ENCODE measurements at places on chromosomes 1 and 21.

DNA sequence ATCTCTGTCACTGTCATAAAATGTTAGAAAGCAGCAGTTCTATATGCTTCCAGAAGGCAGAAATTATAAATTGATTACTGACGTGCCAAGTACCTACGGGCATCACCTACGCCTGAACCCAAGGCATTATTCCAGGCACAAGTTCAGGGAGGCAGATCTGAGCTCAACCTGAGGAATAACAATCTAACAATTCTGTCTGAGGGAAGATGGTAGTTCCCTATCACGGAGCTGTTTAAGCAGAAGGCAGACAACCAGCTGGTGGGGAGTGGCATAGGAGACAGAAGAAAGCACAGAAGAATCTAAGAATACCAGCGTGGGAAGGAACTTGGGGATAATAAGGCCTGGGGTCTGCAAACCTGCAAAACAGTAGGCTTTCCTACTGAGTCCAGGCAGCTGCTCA lies 40.4 kb downstream of the SLC9A1 start:
- no peak for DNase-seq

GRCh38 chr1:176205332-176205914 lies 1.7 kb downstream of the COP1 start:
- peak; percentile 53 for DNase-seq

DNA sequence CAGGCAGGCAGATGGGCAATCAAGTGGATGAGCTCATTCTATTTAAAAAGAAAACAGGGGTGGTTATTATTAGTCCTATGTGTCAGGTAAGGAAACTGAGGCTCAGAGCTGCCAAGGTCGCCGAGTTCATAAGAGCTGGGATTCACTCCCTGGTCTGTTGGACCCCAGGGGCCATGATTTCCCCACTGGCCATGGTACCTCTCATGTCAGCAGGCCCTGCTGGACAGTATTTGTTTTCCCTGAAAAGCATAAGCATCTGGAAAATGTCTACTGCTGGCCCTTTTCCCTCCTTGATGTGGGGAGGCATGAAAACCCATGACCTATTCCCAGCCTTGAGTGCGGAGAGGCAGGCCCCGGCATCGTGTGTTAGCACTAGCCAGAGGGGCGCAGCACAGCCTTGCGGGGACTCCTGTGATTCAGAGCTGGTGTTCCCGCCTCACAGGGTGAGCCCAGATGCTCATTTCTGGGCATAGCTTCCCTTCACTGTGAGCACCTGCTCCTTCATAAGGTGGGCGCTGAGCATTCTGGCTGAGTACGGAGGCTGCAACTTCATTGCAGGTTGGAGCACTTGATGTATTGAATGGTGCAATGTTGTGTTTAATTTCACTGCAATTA lies 617.5 kb downstream of the PTPRU start:
- DNase-seq = no peak

DNA sequence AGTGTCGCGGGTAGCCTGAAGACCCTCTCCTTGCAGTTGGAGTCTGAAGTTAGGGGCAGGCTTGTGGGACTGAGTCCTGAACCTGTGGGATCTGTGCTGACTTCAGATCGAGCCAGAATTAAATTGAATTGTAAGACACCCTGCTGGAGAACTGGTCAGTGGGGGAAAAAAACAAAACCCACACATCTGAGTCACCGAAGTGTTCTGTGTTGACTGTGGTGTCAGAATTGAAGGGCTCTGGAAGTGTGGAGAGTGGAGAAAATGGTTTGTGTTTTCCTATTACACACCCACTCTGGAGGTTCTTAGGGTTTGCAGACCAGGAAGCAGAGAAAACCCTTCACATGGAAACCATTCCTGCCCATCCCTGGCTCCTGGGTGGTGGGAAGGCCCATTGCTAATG lies 209.5 kb upstream of the GALNT2 start:
- peak; percentile 22 for DNase-seq

DNA sequence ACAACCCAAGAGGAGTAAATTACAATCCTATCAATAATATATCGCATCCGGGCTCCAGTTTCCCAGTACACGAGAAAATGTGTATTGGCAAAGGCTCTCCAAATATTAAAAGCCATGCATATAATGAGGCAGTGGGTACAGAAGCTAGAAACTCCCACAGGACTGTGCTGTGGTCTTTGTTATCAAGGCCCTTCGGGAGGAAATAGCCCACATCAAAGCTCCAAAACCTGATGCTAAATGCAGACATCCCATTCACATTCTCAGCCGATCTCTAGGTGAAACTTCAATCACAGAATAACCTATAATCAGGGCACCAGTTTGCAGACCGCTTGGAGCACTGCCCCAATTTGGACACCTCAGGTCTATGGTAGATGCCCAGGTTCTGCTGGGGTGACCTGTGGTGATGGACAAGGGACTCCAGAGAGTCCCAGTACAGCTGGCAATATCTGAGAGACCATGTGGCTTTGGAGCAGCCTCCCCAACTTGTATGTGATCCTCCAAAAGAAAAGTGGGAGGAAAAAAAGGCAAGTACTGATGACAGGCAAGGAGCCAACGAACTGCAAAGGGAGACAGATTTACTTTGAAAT lies 148.8 kb upstream of the CAMK1G start:
- DNase-seq = no peak

DNA sequence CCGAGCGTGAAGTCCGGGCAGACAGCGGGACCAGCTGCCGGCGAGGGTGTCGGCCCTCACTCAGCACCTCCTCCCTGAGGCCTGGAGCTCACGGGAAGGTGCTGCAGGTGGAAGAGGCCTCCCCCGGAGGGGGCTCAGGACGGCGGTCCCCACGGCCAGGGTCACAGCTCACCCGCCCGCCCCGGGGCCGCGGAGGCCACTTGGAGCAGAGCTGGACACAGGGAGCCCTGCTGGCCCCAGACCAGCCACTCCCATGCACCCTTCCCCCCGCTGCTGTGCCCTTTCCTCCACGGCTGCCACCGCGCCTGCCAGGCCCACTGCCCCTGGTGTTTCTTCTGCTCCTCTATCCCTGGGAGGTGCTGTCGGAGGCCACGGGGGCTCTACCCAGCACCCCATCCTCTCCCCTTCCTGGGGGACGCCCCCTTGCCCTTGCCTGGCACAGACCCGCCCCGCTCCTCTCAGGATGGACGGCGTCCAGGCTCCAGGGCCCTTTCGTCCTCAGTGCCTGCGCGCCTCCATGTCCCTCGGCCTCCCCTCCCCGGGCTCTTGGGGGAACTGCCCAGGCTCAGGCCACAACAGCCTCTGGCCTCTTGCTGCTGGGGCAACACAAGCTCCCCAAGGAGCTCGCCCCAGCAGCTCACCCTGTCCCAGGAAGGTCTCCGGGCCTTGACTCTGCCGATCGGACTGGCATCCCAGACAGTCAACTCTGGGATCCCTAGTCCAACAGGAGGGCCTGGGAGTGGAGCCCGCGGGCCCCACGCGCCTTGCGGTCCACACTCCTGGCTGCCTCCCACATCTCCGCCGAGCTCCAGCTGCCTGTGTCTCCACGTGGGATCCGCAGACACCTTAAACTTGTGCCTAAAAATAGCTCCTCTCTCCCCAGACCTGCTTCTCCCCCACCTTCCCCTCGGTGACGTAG lies 4.1 kb downstream of the TMEM240 start:
- no peak for DNase-seq

GRCh38 chr1:48735796-48736195 lies 40.9 kb downstream of the BEND5 start:
- DNase-seq = no peak

DNA sequence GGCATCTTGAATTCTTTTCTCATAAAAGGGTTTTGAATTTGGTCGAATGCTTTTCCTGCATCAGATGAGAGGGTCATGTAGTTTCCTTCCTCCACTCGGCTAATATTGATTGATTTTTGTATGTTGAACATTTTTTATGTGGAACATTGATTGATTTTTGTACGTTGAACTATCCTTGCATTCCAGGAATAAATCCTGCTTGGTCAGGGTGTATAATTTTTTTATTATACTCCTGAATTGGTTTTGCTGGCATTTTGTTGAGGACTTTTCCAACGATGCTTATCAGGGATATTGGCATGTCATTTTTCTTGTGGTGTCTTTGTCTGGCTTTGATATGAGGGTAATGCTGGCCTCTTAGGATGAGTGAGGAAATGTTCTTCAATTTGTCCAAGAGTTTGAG lies 8.5 kb downstream of the TMEM240 start:
- no peak for DNase-seq

GRCh38 chr1:77857552-77857951 lies 30.9 kb upstream of the NEXN start:
- no peak for DNase-seq

DNA sequence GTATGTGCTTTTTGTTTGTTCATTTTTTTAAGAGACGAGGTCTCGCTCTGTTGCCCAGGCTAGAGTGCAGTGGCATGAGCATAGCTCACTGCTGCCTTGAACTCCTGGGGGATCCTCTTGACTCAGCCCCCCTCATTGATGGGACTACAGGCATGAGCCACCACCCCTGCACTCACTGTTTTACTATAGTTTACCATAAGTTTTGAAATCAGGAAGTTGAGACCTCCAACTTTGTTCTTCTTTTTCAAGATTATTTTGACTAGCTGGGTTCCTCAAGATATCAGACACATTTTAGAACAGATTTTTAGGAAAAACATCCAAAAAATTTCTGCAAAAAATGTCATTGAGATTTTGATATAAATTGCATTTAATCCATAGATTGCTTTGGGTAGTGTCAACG lies 120.4 kb upstream of the FGGY start:
- DNase-seq = peak; percentile 51

- no peak for DNase-seq
These were observed 8.3 kb downstream of the NFIA start for GRCh38 chr1:61090546-61091202.

DNA sequence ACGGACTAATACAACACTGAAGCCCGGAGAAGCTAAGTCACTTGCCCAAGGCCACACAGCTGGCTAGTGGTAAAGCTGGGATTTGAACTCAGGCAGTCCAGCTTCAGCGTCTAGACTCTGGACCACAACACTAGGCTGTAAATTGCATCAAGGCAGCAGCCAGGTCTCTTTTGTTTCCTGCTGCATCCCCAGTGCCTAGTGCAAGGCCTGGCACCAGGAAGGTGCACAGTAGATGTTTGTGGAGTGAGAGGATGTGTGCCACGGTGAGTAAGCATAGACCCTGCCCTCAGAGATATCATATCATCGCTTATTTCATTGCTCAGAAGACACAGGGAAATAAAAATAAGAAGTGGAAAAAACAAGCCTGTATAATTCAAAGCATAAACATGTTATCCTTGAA lies 40.9 kb downstream of the IGSF21 start:
- DNase-seq = no peak

DNA sequence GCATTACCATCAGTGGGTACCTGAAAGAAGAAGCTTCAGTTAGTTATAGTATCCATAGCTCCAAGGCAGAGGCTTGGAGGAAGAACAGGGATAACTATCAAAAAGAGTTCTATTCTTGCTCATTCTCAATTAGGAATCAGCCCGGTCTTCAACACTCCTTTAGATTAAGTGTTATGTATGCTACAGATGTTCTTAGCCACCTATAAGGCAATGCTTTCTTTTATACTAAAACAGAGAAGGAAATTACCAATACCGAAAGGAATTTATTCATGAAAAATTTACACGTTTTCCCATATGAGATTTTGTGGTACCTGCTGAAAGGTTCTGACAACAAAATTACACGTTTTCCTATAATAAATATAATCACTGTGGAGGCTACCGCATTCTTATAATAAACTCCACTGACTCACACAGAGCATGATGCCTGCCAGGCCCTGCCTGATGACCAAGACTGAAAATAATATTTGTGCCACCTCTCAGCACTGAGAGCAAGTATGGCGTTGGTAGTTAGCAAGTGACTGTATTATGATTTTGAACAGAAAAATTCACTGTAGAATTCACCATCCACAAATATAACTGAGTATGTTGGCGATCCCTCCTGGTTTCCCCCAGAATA lies 58.3 kb downstream of the APP start:
- no peak for DNase-seq

- no peak for DNase-seq
These were observed 12.4 kb upstream of the PODN start for GRCh38 chr1:53049574-53049967.

DNA sequence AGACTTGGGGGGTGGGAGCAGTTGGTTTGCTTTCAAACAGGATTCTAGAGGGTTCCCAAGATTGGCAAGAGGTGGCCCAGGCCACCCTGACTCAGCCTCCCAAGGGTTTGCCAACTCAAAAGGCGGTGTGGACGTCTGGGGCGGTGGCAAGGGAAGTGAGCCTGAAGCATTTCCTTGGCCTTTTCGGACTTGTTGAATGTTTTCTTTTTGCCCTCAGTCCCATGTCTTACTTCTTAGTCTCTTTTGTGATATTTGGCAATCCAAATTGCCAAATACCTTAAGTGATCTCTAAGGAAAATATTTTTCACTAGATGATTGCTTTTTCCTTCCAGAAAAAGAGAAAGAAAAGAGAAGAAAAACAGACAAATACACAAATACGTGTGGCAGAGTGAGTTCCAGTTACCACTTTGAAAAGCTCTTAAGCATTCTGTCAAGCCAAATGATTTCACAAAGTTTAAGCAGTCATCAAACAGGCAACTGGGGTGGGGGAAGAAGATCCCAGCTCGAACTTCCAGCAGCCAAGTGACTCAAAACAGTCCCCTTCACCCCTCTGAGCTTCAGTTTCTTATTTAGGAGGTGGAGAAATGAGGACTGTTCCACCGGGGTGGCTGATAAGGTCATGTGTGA lies 374.6 kb upstream of the USP24 start:
- DNase-seq = no peak

DNA sequence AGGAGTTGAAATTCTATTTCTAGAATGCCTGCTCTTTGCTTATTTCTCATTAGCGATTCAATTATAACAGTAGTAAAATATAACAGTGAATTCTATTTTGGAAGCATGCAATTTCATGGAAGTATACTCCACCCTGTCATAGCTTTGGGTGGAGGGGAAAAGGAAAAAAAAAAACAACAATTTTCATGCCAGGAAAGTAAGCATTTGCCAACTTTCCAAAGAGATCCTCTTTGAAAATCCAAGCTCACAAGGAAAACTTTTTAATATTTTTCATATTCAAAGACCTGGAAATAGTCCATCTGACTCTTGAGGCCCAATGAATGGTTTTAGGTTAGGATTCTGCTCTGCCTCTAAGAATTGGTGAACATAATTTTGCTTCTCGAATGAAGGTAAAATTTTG lies 134.5 kb downstream of the PTPN14 start:
- DNase-seq = no peak

- no peak for DNase-seq
These were observed 1655.4 kb downstream of the BRINP3 start for GRCh38 chr1:188822248-188822647.

DNA sequence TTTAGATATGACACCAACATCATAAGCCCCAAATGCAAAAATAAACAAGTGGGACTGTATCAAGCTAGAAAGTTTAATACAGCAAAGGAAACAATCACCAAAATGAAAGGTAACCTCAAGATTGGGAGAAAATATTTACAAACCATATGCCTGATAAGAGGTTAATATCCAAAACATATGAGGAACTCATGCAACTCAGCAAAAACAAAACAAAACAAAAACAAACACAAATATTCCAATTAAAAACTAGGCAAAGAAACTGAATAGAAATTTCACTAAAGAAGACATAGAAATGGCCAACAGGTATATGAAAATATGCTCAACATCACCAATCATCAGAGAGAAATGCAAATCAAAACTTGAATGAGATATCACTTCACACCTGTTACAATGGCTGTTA lies 116.5 kb upstream of the ATP1B1 start:
- DNase-seq = no peak

All from suppressor macrophage treated with lipopolysaccharide for 1 hour (primary cell).